Stomach (tissue), 19 donors: ENCODE measurements at places on chromosomes 1 and 21. TPM values are rescaled to one million over a fixed set of nuclear protein-coding genes. Genes with fewer than 3 reads are reported as not detected.

AMY2B gene
- total RNA-seq = 10.0 TPM

PCAT6 gene
- not detected for total RNA-seq

NBPF10 gene
- 1.8 TPM for total RNA-seq

- H3K27ac ChIP-seq = no peak overlapping the region
- H3K4me3 ChIP-seq = no peak overlapping the region
- no peak for DNase-seq
- H3K27me3 ChIP-seq = no peaks in the 10 kb centered on the region
These were observed 9.6 kb downstream of the PM20D1 start for GRCh38 chr1:205840146-205840923.

GRCh38 chr21:42513985-42514882 is 582 bp downstream of the SLC37A1 start:
- peaks cover 56% of the 10 kb centered on the region for H3K4me1 ChIP-seq
- H3K27ac ChIP-seq = peak overlapping the region; percentile 94
- peak; percentile 78 for DNase-seq
- H3K27me3 ChIP-seq = no peaks in the 10 kb centered on the region
- H3K36me3 ChIP-seq = peaks cover 17% of the 10 kb centered on the region

DNA sequence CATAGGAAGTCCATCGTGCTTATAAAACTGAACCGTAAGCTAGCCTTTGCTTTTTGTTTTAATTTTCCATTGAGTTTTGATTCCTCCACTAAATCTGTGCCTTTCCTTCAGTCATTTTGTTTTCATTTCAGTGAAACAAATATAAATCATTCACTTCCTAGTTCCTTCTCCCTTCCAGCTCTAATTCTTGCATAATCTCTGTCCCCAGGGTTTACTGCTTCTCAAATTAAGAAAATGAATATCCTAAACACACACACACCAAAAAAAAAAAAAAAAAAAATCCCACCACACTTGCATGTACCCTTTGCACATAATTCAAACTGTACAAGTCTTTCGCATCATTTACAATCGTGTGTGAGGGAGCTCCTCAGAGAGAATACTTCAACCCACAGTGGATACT is 6.8 kb downstream of the KCNH1 start:
- no peak overlapping the region for H3K4me3 ChIP-seq
- no peaks in the 10 kb centered on the region for H3K27me3 ChIP-seq
- DNase-seq = no peak
- no peaks in the 10 kb centered on the region for H3K36me3 ChIP-seq

DNA sequence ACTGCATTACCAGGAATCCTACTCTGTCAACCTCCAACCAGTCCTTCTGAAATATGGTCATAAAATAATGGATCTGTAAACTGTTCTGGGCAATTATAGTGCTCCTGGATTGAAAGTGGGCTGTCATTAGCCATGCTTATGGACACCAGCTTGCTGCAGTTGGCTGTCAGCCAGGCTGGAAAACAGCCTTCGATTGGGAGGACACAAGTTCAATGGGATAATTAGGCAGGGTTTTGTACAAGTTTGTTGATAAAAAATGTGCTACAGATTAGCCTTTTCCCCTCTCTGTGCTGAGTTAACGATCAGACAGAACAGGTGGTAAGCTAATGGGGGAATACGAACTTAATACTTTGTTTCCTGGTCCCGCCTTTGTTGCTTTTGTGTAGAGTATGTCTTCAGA is 413.9 kb downstream of the DUSP10 start:
- H3K4me1 ChIP-seq = no peaks in the 10 kb centered on the region
- no peak overlapping the region for H3K4me3 ChIP-seq
- H3K27ac ChIP-seq = no peak overlapping the region
- H3K36me3 ChIP-seq = no peaks in the 10 kb centered on the region

ICOSLG gene
- total RNA-seq = 3.1 TPM

KCNE2 gene
- 126 TPM for total RNA-seq

SLFNL1 gene
- total RNA-seq = not detected

DNA sequence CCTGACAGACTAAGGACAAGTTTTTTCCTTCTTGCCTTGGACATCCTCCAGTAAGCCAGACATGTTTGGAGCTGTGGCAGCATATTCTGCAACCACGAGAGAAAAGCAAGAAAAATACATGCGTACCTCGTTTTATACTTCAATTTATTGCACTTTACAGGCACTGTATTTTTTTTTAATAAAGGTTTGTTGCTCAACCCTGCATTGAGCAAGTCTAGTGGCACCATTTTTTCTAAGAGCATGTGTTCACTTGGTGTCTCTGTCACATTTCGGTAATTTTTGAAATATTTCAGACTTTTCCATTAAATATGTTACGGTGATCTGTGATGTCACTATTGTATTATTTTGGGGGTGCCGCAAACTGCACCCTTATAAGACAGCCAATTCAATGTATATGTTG is 2.1 kb upstream of the SSX2IP start:
- no peaks in the 10 kb centered on the region for H3K27me3 ChIP-seq
- DNase-seq = no peak
- H3K36me3 ChIP-seq = no peaks in the 10 kb centered on the region
- no peak overlapping the region for H3K4me3 ChIP-seq
- H3K27ac ChIP-seq = peak overlapping the region; percentile 18

- no peak overlapping the region for H3K27ac ChIP-seq
- H3K4me3 ChIP-seq = no peak overlapping the region
- H3K4me1 ChIP-seq = peaks cover 4% of the 10 kb centered on the region
- DNase-seq = no peak
- H3K36me3 ChIP-seq = no peaks in the 10 kb centered on the region
- no peaks in the 10 kb centered on the region for H3K27me3 ChIP-seq
These were observed 25.2 kb upstream of the DYRK1A start for GRCh38 chr21:37341254-37341960.

LINGO4 gene
- total RNA-seq = 3.2 TPM

MEAF6 gene
- 73.2 TPM for total RNA-seq
